ENCODE measurements at places on chromosomes 6 and 20.
A peak's percentile ranks its signal among the peaks of the same experiment; 100 is the strongest.

- DNase-seq: no peak
Observed at GRCh38 chr6:31585491-31585890, 586 bp upstream of the LST1 start.

DNA sequence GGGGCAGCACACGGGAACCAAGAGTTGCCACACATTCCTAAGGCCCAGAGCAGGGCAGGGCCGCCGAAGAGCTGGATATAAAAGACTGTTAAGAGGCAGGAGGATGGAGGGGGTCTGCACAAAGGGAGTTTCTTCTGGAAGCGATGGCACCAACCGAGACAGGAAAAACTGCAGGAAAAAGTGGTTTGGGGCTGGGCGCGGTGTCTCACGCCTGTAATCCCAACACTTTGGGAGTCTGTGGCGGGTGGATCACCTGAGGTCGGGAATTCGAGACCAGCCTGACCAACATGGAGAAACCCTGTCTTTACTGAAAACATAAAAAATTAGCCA, 41.8 kb downstream of the SSR1 start:
- DNase-seq: no peak

DNA sequence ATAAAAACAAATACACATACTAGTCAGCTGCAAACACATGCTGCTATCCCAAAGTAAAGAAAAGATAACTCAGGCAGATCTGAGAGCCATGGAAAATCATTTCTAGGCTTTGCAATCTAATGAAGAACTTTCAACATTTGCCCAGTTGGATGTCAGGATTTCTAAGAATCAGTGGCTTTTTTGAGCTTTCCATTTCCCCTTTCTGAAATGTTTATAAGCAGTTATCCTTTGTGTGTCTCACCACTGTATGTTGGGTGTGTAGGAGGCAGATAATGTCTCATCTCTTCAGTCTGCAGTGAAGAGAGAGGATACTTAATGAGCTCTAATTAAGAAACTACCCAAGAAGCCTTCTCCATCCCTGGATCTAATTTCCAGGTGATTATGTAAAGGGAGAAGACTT, 43.6 kb downstream of the RGS17 start:
- no peak for DNase-seq

GRCh38 chr20:53608456-53609452, 15.1 kb upstream of the ZNF217 start:
- DNase-seq: peak; percentile 44

DNA sequence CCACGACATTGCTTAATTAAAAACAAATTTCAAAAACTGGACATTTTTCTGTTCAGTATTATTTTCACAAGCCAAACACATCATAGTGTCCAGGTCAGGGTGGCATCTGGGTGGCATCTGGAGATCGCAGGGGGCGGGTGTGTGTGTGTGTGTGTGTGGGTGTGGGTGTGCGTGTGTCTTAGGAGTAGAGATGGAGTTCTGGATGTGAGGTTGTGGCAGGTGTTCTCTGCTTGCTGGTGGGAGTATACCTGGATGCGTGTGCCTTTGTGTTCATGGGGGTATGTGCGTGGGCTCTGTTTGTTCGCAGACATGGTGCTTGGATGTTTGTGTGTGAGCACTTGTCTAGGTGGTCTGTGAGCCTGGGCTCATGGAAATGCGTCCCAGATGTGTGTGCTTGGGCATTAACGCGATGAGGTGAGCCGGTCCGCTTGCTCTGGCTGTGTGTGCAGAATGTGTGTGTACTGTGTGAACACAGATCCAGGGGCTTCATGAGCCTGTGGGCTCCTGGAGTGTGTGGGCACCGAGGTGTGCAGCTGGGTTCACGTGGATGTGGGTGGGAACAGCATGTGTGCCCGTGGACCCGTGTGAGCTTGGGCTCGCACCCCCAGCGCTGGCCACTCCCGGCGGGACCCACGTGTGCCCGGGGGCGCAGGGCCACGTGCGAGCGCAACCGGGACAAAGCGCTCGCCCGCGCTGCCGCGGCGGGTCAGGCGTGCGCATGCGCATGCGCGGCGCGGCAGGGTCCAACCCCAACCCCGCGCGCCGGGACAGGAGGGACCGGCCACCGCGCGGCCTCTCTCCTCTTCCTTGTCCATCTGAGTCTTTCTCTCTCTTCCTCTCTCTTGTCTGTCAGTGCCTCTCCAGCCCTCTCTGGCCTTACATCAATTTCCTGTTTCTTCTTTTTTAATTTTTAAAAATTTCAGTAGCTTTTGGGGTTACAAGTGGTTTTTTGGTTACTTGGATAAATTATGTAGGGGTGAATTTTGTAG, 60.4 kb downstream of the SRC start:
- DNase-seq: peak; percentile 66

DNA sequence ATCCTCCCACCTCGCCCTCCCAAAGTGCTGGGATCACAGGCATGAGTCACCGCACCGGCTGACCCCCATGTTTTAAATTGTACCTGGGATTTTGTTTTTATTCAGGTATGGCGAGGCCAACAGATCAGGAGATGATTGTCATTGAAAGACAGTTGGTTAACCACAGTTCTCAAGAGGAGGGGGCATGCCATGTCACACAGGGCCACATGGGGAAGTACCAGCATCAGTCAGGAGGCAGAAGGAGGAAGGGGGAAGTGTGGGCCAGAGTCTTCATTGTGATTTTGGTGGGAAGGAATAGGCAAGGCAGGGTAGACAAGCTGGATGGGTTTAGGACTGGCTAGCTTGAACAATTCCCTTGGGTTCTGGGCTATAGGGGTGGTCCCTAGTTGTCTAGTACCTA, 9.9 kb upstream of the MMP9 start:
- no peak for DNase-seq

DNA sequence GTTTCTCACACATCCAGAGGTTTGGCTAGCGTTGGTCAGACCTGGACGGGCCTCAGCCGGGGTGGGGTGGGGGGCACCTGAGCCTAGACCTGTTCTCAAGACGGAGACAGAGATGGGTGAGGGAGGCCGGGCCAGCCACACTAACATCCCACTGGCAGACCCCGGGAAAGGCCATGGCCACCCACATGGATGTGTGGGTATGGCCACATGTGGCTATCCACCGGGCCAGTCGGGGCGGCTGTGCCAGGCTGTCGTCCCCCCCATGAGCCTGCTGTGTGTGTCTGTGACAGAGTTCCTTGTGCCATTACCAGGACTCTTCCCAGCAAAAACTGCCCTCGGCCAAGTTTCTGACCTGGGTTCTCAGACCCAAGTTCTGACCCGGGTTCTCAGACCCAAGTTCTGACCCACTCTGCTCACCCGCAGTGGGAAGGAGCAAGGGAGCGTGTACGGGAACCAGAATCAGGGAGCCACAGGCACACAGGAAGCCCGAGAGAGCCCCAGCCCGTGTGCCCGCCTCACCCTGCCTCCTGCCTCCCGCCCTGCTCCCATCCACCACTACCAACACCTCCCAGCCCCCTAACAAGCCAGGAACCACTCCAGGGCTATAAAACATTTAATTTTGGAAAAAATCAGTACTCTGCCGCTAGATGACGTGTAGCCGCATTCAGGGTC, 255.5 kb downstream of the TAF4 start:
- DNase-seq: peak; percentile 15

DNA sequence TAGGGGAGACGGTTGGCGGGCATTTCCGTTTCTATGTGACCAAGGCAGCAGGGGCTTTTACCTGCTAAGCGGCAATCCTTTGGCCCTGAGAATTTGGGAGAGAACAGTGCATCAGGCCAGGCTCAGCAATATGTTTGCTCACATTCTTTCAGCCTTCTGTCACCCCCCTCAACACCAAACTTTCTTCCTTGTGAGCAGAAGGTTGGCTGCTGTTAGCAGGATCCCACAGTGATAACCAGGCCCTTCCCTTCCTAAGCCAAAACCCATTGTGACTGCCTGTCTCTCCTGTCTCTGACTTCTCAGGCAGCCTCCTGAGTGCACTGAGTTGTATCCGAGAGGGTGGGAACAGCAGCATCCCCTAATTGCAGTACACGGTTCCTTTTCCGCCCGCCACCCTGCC, 43.7 kb downstream of the STK35 start:
- no peak for DNase-seq

DNA sequence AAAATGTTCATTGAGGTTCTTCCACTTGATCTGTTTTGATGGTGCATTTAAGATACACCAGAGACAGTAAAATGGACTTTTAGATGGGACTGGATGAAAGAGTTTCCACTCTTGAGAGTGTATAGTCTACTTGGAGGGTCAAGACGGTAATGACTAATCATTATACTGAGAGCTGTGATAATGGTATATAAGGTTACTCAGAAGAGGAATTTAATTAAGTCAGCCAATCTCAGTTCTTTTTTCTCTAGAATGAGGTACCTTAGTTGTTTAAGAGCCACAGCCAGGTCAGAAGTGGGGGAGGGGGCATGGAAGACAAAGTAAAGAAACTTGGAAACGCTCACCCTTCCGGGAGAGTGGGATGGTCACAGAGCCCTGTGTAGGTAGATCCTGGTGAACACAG, 123.9 kb downstream of the MAP3K4 start:
- DNase-seq: no peak

DNA sequence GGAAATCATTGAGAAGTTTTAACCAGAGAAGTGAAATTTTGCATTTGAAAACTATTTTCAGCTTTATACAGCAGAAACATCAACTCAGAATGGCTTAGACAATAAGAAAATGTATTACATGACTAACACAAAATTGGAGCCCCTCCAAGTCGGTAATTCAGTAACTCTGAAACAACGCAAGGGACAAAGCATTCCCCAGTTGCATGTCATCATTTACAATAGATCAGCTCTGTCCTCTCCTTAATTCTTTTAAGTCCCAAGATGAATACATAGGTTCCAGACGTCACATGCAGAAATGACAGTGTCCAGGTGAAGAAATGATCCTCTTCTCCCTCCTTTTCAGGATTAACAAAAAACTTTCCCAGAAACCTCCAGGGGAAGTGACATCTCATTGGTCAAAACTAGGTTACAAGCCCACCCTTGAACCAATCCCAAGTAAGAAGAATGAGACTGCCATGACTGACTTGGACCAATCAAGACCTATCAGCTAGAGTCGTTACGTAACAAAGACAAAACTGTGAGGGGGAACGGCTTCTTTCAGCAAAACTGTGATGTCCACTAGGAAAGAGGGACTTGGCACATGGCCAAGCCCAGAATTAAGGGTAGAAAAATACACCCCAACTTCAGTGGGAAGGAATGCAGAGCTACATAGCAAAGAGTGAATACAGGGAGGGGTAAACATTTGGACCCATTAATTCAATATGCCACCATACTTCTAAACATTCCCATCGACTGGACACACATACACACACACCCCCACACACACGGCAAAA, 149.8 kb upstream of the PRND start:
- no peak for DNase-seq

DNA sequence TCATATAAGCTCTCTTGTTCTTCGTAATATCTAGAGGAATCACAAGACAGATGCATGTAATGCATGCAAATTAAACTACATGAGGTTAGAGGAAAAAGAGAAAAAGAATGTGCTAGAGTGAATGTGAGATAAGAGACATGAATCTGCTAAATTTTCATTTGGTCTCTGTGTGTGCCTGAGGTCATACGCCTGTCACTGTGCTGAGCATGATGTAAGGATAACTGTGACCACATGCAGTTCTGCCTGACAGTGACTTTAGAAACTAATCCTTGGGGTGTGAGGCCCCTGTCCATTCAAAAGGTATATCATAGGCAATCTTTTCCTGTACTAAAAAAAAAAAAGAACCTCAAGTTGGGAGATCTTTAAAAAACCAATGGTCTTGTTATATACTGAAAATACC, 70.6 kb downstream of the SHPRH start:
- DNase-seq: no peak

DNA sequence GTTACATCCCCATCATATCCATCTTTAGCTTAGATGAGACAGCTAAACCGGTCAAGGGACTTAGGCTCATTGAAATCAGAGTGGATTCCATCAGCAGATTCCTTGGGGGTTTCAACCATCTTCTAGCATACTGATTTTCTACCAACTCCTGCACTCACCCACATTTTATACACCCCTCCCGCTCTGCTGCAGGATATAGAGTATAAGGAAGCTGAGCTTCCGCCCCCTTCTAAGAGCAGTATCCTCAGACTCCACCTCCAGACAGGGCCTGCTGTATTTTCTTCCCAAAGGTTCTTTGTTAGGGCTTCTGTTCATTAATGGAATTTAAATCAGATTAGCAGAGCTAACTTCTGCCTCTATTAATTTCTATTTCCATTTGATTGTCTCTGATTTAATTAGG, 9.9 kb upstream of the NHLRC1 start:
- DNase-seq: no peak

GRCh38 chr6:24321538-24322162, 36.2 kb downstream of the DCDC2 start:
- DNase-seq: no peak

GRCh38 chr6:11126876-11127275, 15.4 kb upstream of the ERVFRD-1 start:
- no peak for DNase-seq

DNA sequence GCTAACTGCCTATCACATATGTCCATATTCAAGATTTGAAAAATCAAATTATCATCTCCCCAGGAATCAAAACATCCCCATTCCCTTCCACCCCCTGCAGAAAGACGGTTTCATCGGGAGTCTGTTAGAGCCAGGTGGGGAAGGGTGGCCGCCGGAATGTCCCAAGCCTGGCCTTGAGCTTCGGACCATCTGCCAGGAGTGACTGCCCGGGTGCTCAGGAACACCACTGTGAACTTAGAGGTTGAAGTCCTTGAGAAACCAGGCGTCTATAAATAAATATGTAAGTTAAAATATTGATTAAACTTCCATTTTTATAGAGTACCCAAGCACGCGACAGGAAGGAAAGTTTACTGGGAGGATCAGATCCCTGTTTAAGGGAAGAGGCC, 250.8 kb downstream of the DLL1 start:
- DNase-seq: peak; percentile 7

DNA sequence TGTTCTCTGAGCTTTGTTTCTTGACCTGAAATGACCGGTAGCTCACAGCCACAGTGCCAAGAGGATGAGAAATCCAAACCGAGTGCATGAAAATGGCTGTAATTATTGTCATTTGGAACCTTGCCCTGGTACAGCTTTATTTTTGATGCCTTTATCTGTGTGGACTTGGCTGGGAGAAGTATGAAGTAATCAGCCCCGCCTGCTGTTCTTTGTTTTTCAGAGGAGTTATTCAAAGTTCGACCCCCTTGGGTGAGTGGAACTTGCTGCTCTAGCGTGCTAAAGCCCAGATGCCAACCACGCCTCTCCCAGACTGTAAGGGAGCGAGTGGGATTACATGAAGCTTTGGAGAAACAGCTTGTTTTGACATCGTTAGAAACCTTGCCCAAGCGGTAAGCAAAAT, 48.3 kb downstream of the ECT2L start:
- DNase-seq: peak; percentile 77

DNA sequence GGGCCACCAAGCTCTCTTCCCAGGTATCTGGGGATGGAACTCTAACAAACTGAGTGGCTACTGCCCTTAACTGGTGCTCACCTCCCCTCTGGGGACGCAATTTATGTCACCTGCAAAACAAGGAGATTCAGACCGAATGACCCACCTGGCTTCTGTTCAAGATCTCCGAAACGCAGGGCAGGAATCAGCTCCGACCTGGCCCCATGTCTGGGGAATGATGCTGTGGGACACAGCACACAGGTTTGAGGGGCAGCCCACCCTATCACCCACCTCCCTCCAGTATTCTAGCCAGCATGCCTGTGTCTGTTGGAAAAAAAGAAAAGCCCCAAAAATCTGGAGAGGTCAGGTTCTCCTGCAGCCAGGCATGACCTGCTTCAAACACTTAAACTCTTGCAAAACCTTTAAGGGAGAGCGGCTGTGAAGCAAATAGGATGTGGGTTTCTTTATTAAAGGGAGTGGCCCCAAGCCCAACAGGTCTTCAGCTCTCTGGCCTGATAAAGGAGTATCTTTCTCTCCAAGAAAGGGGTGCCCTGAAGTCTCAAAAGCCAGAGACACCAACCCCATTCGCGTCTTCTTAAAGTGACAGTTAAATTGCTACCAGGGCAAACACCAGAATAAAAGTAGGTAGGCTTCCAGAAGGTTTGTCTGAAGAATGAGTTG, 6.4 kb downstream of the PREX1 start:
- DNase-seq: no peak

All from left ventricle myocardium superior (tissue), 1 donor.